GM12878 (cell line): ENCODE measurements at places on chromosomes 4 and X.

DNA sequence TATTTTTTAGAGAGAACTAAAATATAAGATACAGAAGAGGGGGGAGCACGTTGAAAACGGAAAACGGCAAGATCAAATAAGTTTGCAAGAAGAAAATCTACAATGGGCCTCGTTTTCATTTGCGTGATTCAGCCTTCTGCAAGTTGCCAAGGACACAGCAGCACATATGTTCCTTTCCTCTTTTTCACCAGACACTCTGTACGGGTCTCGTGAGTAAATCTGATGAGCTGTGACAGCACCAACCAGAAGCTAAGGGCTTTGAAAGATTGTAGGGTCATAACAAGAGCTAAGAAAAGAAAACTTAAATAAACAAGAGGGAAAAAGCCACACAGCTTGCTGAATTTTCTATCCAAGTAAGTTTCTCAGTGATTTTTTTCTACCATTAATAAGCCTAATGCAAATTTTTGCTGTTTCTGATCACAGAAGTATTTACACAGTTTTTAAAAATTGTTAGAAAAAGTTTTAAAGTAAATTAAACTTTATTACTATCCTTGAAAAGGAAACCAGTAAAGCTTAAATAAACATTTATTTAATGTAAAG, 63.4 kb downstream of the SCML2 start:
- DNase-seq = no peak

- no peak for DNase-seq
Observed at GRCh38 chrX:39258331-39258730, 457.1 kb downstream of the MID1IP1 start.

- no peak for DNase-seq
Observed at GRCh38 chrX:134236626-134237614, at the start of gene CCDC160. Gene CCDC160 (plus strand): TSS chrX:134237182. CDS start chrX:134244801, 7,619 bp downstream.

GRCh38 chrX:134670134-134670924, 12.1 kb upstream of the PLAC1 start:
- DNase-seq = no peak

DNA sequence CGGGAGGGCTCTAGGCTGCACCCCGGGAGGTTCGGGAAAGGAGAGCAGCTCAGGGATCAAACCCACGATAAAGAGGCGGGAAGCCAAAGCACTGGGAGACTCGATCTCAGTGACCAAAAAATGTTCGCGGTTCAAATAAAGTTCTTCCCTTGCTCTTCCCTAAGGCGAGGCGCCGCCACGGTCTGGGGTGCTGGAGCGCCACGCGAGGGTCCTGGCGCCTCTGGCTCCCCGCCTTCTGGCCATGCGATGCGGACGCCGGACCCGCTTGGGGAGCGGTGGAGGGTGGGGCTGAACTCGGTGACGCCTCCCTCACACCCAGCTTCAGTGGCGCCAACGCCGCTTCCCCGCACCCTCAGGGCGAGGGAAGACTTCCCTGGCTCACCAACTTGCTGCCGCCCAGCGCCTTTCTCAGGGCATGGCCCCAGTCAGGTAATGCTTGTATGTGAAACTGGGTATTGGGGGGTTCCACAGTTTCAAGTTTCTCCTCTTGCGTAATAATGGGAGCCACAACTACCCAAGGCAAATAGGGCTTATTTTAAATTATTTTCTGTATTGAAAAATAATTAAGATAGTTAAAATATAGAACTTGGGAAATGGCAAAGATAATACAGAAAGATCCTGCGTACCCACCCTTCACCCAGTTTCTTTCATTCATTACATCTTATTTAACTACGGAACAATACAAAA, at the start of gene QRFPR:
Gene QRFPR (minus strand): TSS at position 243 of the 687 bp plus-strand sequence. CDS start 371 bp downstream, outside the sequence.
- no peak for DNase-seq

DNA sequence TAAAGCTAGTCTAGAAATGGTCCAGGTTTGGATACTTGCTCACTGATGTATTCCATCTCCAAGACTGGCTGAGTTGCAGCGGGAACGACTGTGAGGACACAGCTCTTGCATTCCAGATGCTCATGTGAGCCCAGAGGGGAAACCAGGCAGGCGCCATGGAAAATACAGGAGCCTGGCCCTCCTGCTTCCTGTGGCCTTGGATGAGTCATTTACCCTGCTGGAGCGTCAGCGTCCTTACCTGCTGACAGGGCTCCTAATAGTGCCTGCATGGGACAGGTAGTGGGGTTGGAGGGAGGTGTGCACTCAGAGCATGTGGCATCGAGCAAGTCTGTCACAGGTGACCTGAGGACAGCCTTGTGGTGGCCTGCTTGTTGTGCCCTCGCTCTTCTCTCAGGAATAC, 69.4 kb downstream of the NSG1 start:
- no peak for DNase-seq

DNA sequence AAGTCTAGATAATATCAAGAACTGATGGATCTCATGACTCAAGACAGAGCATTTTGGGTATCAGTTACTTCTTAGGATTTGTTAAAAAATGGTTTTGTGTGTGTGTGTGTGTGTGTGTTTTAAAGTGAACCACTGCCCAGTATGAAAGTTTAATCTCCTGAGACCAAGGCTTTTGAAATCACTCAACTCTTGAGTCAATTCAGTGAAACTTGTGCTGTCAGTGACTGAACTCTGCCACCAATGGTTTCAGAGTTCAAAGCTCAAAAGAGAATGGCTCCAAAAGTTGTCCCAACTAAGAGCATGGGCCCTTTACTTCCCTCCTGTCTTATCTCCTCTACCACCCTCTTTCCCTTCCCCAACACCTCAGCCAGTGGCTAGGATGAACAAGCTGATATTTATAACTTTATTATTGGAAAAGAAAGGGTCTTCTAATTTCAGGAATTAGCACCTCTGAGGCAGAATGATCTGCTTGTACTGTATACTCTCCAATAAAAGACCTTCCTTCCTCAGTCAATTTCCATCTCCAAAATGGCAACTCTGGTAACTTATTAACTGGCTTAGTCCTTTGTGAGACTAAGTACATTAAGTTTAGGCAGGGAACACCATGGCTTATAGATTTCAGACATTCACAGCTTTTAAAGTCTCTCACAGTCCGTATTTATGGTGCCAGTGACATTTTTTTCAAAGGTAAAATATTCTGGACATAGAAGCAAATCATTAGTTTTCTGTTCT, 152.2 kb downstream of the REPS2 start:
- peak; percentile 24 for DNase-seq

GRCh38 chr4:150009533-150009932, 68.7 kb upstream of the DCLK2 start:
- no peak for DNase-seq

DNA sequence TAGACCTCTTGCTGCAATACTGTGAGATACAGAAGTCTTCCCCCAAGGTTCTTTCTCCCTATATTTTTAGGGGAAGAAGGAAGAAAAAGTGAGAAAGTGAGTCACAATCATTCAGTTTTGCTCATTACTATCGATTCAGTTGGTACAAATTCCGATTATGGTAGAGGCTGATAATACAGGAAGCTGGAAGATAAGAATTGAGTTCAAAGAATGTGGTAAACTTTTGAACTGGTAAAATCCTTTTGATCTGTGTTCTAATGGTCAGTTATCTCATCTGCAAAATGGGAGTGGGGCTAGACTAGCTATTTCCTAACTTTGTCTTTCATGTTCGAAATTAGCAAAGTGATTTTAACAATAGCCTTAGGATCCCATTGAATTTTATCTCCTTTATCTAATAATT, 101.4 kb upstream of the FAT1 start:
- no peak for DNase-seq

DNA sequence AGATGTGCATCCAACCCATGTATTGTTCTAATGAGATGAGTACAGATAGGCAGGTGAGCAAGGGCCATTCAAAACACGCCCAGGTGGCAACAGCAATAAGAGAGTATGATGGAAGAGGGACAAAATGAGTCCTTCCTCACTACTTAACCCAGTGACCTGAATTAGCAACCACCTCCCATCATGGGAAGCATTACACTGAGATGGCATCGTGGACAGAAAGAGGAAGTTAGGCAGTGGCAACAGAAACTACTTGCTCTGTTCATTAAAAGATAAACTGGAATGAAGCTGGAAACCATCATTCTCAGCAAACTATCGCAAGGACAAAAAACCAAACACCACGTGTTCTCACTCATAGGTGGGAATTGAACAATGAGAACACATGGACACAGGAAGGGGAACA, 17.2 kb downstream of the RXFP1 start:
- DNase-seq = no peak

DNA sequence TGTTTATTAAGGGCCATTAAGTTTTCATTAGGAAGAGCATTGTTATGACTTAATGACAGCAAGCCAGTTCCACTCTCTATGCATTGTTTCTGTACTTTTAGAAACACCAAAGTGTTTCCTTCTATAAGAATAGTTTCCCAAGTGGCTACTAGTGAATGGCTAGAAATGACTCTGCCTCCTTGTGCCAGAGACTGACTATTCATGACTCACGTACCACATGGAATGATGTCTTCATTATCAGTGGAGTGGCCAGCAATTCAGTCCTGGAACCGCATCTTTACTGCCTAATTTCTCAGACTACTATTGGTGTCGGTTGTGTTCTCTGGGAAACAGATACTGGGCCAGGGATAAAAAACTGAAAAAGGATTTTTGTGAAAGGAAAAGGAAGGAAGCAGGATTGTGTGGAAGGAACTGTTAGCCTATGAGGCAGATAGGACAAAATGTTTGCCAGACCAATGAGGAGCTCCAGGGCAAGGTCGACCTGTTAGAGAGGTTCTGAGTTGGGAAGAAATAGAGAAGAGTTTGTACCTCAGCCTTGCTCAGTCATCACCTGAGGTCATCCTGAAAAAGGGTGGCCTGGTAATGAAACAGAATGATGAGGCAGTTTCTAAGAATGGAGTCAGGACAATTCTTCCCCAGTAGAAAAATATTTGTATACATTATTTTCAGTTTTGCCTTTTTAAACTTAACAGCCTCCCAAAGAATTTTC, 218.6 kb downstream of the SPCS3 start:
- DNase-seq = no peak

DNA sequence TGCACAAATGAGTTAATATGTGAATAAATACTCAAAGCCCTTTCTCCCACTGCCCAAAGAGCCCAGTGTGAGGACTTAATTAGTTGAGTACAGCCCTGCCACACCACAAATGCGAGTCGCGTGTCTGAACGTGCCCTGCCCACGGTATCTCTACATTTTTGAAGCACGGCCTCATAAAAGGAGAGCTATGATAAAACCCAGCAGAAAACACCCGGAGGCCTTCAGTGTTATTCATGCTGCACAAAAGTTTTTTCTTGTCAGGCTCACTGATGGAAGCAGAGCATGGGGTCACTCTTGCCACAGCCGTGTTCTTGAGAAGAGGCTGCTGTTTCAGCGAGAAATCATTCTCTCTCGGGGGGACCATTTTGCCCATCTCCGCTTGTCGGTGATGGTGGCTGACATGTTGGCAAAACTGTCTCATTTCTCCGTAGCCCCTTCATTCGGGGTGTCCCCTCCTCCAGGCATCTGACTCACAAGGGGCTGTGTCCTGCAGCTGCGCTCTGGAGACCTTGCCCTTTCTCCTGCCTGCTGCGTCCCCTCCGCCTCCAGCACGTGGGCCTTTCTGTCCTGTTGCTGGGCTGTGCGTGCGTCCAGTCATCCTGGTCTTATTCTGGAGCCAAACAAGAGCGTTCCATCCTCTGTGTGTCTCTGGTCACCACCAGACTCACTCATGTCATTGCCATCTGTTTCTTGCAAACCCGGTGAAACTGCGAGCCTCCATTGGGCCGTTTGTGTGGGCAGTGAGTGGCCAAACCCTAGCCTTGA, 88.8 kb downstream of the SORCS2 start:
- no peak for DNase-seq

- DNase-seq = no peak
Observed at GRCh38 chrX:15864023-15864422, 9.4 kb upstream of the AP1S2 start.

DNA sequence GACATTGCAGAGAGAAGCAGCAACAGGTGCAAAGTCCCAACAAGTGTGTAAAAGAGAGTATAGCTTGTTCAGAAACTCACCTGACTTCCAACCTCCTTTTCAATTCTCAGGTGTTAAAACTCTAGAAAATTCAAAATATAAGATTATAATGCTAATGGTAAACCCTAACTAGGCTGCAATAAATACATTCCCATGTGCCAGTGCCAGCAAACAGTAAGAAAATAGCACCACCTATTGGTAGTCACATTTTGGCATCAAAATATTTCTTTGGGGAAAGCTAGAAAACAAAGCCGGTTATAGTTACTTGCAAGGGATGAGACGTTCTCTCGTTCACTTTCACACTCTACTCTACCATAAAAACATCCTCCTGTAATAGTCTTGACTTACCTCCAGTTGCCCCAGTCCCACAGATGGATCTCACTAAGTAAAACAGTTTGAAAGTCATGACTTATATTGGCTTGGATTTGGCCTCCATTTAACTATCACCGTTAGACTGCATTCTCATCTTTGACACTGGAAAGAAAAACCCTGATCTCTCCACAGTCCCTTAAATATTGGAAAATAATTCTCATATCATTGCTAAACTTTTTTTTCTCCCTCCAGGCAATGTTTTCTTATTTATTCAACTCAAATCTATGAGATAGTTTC, 9.6 kb downstream of the BMP3 start:
- DNase-seq = no peak

- DNase-seq = no peak
Observed at GRCh38 chr4:93237521-93237920, 591.0 kb upstream of the ATOH1 start.

DNA sequence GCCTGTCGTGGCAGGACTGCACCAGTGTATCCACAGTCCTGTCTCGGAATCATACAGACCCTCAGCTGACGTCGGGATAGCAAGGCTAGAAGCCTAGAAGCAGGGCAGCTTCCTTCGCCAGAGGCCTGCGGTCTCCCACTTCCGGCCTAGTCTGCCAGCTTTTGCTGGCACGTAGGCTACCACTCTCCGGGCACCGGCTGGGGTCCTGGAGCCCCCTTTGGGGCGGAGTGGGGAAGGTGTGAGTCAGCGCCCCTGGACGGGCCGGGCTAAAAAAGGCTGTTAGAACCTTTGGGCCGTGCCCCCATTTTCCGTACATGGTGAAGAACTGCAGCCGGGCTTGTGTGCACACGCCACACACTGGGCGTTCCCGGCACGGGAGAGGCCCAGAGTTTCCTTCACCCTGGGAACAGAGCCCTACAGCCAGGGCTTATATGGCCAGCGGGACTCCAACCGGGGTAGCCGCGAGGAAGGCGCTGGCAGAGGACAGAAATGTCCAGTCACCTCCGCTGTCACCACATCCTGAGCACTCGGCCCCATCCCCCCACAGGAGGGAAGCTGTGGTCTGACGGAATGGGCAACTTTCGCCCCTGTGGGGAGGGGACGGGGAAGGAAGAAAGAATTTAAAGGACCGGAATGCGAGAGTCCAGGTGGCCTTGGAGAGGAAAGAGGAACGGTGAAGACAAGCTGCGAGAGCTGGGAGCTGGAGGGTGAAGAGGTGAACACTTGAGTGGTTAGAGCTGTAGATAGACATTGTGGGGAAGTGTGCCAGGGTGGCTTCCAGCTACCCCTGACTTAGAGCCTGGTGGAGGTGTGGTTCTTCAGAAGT, 4.6 kb downstream of the MAGIX start:
- DNase-seq = peak; percentile 51

DNA sequence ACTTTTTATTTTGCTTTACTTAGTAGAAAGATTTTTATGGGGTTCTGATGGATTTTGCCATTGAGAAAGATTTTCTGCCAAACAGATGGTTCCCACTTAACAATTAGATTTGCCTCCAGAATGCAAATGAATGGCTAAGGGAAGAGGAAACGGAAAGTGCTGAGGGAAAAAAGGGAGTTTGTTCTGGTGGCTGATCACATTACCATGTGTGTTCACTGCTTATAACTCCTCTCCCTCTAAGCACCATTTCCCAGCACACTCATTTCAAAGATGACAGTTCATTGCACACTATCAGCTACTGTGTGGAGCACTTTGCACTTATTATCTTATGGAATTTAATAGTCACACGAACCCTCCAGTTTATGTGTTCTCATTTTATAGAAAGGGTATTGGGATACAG, 68.0 kb upstream of the GRID2 start:
- no peak for DNase-seq

- DNase-seq = no peak
Observed at GRCh38 chrX:17443556-17443955, 68.6 kb downstream of the NHS start.
